ENCODE measurements at places on chromosomes 2 and 18. TPM values are rescaled to one million over a fixed set of nuclear protein-coding genes. Genes with fewer than 3 reads are reported as not detected.

Gene MROH2A
- 0.52 TPM for total RNA-seq

Gene HMSD
- 2.0 TPM for total RNA-seq

Gene CXCR2
- 18.7 TPM for total RNA-seq

Gene SERPINB12
- 0.60 TPM for total RNA-seq

Gene SIX3
- total RNA-seq: not detected

Gene CHST9
- total RNA-seq: 0.56 TPM

Gene GATA6
- 0.32 TPM for total RNA-seq

Gene PRSS56
- total RNA-seq: not detected

Gene SP140
- total RNA-seq: 0.96 TPM

Gene C2orf15
- total RNA-seq: 1.9 TPM

Gene ILKAP
- 29.5 TPM for total RNA-seq

Gene MAB21L4
- 148 TPM for total RNA-seq

Gene HOXD12
- total RNA-seq: not detected

Gene MAPK4
- total RNA-seq: 0.12 TPM

Gene B3GNT2
- total RNA-seq: 20.2 TPM

Gene MOGAT1
- total RNA-seq: not detected

Gene CFC1
- not detected for total RNA-seq

Gene DSG4
- total RNA-seq: not detected

Gene ARHGAP25
- total RNA-seq: 3.1 TPM

Gene TUBA4A
- total RNA-seq: 138 TPM

Gene PROM2
- 100 TPM for total RNA-seq

Gene CABLES1
- total RNA-seq: 7.8 TPM

Gene OBSL1
- 13.0 TPM for total RNA-seq

Gene SUMO1
- 58.9 TPM for total RNA-seq

Gene GKN1
- total RNA-seq: not detected

Gene MTIF2
- total RNA-seq: 24.5 TPM

Gene RTP5
- total RNA-seq: not detected

Gene ANKMY1
- 8.9 TPM for total RNA-seq

Gene C1GALT1C1L
- total RNA-seq: 0.16 TPM

Gene IGFBP2
- total RNA-seq: 192 TPM

Gene PROKR1
- not detected for total RNA-seq

Gene CELF4
- total RNA-seq: not detected

Gene KCNIP3
- total RNA-seq: 0.96 TPM

Gene FBXO48
- total RNA-seq: 1.00 TPM

Gene GLI2
- total RNA-seq: 0.72 TPM

Gene INHBB
- 0.72 TPM for total RNA-seq

Gene G6PC2
- total RNA-seq: not detected

Gene CYP20A1
- total RNA-seq: 11.8 TPM

Gene GCA
- 7.1 TPM for total RNA-seq

Gene MOCOS
- total RNA-seq: 16.0 TPM

Gene RELCH
- total RNA-seq: 54.4 TPM

Gene LOXL3
- 0.52 TPM for total RNA-seq

Gene ORC4
- total RNA-seq: 24.0 TPM

Gene CROCC2
- total RNA-seq: 0.12 TPM

Gene RMDN2
- total RNA-seq: 3.2 TPM

Gene DSG1
- total RNA-seq: 33.7 TPM

Gene PASK
- 12.2 TPM for total RNA-seq

Gene DNAH7
- total RNA-seq: 0.12 TPM

Gene ZNF396
- total RNA-seq: 0.80 TPM
